ENCODE measurements at places on chromosomes 1 and 21. TPM values are rescaled to one million over a fixed set of nuclear protein-coding genes. Genes with fewer than 3 reads are reported as not detected.

GRCh38 chr21:41620541-41620940, 112.6 kb upstream of the TMPRSS2 start:
- no peak for DNase-seq

GRCh38 chr1:230216896-230217295, 149.9 kb downstream of the GALNT2 start:
- no peak for DNase-seq

ROR1 gene
- total RNA-seq, result 13.6 TPM

DNA sequence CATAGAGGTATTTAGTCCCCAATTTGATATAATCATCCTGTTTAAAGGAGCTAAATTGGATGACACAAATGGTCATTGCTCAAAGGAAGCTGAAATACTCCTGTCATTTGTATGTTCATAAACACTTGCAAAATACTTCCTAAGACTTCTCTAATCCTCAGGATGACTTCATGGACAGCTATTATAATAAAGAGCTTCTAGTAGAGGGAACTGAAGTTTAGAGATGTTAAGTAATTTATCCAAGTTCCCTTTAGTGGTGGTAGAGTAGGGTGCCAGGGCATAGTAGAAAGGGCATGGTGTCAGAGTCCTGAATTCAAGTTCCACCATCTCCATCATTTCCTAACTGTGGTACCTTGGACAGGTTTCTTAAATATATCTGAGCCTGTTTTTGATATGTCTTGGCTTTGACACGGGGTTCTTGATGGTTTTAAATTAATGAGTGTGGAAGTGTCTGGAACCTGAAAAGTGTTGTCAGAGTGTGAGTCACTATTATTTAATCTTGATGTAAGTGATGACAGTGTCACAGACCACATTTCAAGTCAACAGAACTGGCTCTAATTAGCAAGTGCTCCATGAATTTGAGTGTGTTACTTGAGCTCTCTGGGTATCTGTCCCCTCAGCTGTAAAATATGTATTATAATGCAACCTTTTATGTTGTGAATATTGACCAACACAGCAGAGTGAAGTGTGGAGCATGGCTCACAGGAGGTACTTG, 12.1 kb upstream of the GBP6 start:
- DNase-seq, result no peak

SMIM1 gene
- 5.7 TPM for total RNA-seq

- peak; percentile 89 for DNase-seq
These were observed 55.9 kb downstream of the NENF start for GRCh38 chr1:212488436-212489283.

SEMA4A gene
- total RNA-seq, result 5.5 TPM

GUCA2A gene
- not detected for total RNA-seq

DNA sequence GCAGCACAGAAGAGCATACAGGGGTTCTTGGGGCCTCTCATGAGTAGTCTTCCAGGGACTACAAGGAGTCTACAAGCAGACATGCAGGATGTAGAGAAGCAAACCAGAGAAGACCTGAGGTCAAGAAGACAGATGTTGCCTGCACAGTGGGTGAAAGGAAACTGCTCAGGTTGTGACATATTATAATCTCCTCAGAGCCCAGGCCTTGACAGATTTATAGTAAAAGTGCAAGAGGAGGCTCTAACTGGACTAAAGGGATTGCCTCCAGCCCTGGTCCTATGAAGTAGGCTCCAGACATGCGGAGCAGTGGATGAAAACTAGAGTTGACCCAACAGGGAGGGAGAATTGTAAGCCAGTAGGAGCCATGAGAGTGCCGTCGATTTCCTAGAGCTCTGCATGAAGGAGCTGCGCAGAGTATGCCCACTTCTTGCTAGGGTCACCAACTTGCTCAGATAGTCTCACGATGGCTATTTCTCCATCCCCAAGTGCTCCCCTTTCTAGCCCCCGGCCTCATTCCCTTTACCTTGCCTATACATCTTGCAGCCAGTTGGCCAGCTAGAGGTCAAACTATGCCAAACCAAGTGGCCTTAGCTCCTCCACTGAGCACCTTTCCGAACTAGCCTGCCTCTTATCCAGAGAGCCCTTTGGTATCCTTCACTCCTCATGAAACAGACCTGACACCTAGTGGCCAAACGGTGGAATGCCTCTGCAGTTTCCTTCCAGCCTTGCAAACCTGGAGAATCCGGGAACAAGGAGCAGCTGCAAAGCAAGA, 36.2 kb upstream of the IPO9 start:
- DNase-seq, result peak; percentile 92

GRCh38 chr1:153677718-153678518, 570 bp upstream of the NPR1 start:
- DNase-seq, result peak; percentile 71

DNA sequence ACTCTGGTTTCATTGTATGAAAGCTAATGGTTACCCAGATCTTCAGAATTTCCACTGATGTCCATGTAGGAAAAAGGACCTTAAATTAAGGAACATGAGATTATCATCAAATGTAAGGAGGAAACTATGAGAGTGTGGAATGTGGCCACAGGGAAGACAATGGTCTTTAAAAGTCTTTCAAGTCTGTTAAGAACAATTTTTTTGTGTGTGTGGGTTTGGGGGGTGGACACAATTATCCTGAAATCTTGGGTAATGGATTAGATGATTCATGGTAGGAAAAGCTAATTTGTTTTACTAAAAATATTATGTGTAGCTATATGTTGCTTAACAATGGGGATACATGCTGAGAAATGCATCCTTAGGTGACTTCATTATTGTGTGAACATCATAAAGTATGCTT, 72.9 kb downstream of the PLA2G4A start:
- no peak for DNase-seq

PRAMEF9 gene
- total RNA-seq, result not detected

DNA sequence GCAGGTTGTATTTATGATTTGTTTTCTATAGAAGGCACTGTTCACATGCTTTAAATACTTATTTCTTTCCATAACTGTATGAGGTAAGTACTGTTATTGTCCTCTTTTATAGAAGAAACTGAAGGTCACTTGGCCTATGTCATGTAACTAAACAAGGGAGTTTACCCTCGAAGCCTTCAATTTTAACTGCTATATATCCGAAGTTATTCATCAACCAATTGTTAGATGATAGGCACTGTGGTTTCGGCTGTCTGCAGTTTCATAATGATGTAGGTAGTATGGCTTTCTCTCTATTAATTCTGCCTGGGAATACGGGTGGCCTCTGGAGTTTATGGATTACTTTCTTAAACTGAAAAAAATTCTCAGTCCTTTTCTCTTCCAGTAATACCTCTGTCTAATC, 413.3 kb upstream of the ADGRL2 start:
- DNase-seq, result no peak

GOLT1A gene
- not detected for total RNA-seq

- DNase-seq, result peak; percentile 31
These were observed 15.0 kb upstream of the THEM5 start for GRCh38 chr1:151868486-151868885.

- no peak for DNase-seq
These were observed 40.1 kb downstream of the DISP3 start for GRCh38 chr1:11518791-11519628.

GRCh38 chr1:25068316-25068715, 138.2 kb upstream of the RUNX3 start:
- no peak for DNase-seq

GRCh38 chr1:44377925-44378784, 23.1 kb upstream of the ERI3 start:
- peak; percentile 63 for DNase-seq

- no peak for DNase-seq
These were observed 30.0 kb upstream of the AGPAT3 start for GRCh38 chr21:43835050-43835449.

DNA sequence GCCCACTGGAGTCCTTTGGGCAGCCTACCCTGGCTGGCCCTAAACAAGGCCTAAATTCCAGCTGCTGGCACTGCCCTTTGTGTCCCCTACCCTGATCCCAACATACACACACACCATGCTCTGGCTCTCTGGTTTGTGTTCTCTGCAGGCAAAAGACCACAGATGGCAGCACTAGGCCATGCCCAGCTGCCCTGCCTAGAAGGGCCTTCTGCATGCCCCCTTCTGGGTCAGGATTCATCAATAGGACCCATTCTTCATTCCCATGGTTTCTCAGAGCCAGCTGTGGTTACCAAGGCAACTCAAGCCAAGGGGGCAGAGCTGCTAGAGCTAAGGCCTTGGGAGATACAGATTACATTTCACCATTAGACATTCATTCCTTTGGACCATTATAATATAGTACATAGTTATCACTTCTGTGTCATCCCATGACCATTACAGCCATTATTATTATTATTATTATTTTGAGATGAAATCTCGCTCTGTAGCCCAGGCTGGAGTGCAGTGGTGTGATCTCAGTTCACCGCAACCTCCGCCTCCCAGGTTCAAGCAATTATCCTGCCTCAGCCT, 17.5 kb downstream of the ASAP3 start:
- DNase-seq, result no peak

DNA sequence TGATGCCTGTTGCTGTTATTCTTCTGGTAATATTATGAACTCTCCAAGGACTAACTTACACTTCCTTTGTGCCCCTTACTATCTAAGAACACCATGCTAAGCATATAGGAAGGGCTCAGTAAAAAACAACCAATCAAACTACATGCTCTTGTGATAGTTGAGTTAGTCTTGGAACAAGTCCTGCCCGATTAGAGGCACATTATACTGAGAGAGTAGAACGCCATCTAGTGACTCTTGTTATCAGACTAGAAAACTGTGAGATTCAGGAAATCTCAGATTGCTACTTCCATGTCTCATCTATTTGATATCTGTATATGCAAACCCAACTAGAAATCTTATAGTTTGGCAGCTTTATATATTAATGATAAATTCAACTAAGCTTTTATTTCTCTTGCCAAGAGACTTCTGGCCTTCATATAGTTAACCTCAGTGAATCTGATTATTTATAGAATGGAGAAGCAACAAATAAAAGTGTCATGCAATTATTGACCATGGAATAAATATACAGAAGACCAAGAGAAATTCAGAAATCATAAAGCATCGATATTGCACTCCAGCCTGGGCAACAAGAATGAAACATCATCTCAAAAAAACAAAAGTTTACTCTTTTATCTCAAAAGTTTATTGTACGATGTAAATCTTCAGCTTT, 7.8 kb upstream of the SRRM1 start:
- peak; percentile 77 for DNase-seq

DNA sequence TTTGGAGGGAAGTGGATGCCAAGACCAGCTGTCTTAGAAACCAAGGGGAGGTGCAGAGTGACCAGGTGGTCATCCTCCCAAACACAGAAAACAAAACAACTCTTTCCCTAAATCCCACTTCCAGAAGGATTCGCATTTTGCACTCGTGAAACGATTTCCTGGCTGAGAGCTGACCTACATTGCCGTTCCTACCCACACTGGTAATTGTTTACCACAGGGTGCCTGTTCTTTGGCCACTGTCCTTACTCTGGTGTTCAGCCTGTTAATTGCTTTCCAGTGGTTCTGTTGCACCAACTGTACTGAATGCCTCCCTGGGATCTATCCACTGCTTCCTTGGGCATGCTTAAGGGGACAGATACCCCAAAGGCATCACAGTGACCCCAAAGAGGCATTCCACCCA, 23.2 kb upstream of the PLA2G2C start:
- DNase-seq, result no peak

- no peak for DNase-seq
These were observed 22.9 kb upstream of the PLA2G5 start for GRCh38 chr1:20047096-20047495.

DNA sequence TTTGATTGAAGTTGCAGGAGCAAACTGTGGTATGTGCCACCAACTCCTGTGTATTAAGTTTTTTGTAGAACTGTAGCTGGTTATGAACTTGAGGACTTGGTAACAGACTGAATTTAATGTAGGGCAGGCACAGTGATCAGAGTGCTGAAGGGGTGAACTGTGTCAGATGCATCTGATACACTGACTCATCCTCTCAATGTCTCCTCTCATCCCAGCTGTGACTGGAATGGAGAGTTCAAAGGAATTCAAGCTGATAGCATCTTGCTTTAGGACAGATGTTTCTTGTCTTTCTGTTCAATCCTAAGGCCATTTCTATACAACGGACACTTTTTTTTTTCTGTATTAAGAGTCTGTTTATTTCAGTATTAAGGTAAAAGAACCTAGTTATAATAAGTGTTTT, 25.0 kb upstream of the GBP1 start:
- DNase-seq, result peak; percentile 2

SPRR2A gene
- 3.1 TPM for total RNA-seq

CBR3 gene
- total RNA-seq, result 6.5 TPM

DNA sequence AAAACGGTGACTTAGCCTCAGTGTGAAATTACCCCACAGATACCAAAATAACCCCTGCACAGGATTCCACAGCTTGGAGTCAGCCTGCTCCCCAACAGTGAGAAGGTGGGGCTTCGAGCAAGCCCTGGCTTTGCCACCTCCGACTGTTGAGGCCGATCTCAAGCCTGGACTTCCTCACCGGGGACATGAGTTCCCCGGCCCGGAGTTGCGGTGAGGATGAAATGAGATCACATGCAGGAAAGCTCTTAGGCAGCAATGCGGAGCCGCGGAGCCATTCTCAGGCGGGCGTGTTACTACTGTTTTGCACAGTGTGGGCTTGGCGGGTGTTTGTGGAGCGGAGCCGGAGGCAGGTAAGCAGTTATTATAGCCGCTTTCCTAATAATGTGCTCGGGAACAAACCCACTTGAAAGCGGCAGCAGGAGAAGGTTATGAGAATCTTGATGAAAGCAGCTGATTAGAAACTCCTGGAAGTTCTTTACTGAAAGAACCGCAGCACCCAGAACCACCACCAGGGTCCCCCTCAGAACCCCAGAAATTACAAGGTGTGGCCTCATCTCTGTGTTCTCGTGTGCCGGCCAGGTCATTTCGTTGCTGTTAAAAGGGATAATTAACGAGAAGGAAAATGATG, 3.9 kb upstream of the CLSTN1 start:
- no peak for DNase-seq
